HS-5 (cell line): ENCODE measurements at places on chromosomes 3 and 15.

GRCh38 chr3:45135959-45136358 is 10.2 kb downstream of the CDCP1 start:
- no peak for DNase-seq

GRCh38 chr15:45743426-45744235 is 108.8 kb downstream of the SQOR start:
- no peak for DNase-seq

- no peak for DNase-seq
Measured at GRCh38 chr3:196506687-196507086, 3.1 kb upstream of the RNF168 start.

DNA sequence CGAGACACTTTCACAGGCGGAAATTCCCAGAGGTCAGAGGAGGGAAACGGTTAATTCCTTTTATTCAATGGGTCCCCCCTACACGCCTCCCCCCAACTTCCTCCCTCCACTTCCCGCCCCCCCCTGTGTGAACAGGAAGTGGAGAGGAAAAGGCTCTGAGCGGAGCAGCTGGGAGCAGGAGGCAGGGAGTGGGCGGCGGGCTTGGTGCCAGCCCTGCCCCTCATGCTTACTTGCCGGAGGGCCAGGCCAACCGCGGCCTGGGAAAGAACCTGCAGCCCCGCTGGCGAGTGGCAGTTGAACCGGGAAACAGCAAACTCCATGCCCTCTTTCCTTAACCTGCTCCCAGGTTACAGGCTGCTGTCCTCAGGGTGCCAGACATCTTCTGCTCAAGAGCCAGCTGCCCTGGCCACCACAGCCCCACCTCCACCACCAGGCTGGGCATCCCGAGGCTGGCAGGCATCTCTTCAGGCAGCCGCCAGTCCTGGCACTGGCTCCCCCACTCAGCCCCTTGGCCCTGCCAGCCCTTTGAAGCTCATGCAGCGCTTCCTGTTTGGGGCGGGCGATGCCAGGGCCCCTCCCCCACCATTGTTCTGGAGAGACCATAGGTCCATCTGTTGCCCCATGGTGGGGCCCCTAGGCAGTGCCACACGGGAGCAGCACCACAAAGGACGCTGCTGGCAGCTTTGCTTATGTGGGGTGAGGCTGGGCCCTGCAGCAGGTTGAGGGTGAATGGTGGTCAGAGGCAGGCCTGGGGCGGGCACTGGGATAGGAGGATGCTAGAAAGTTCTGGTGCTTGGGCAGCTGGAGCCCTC is 12.9 kb downstream of the VPS18 start:
- DNase-seq = no peak

GRCh38 chr3:43343185-43343584 is 56.8 kb downstream of the SNRK start:
- no peak for DNase-seq

GRCh38 chr3:123818324-123818920 is 65.7 kb downstream of the MYLK start:
- DNase-seq = no peak

DNA sequence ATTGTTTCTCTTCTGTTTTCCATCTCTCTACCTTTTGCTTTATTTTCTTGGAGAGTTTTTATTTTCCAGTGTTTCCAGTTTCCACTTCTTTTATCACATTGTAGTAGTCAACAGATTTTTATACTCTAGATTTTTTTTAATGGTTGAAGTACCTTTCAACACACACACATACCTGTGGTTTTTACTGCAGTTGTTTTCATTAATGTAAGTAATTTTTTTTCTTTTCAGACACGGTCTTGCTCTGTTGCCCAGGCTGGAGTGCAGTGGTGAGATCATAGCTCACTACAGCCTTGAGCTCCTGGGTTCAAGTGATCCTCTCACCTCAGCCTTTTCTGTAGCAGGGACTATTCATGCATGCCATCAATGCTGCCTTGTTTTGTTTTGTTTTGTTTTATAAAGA is 472.5 kb upstream of the SGO1 start:
- DNase-seq = no peak

DNA sequence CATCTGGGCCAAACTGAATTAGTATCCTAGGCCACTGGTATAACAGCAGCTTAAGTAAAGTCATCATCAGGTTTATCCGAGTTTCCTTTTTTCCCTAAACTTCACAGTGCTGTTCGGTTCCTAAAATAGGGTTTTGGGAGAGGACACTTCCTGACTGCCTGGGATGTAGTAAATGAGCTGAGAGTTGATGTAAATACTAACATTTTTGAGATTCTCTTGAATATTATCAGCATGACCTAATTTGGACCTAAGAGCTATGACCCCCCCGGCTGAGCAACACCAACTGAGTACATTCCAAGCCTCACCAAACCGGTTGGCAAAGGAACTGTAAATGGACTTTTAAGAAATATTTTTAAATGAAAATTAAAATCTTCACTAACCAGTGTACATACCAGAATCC is 78.8 kb downstream of the IL5RA start:
- DNase-seq = no peak
